Effector CD4-positive, alpha-beta T cell (primary cell): ENCODE measurements at places on chromosomes 3 and 15.

GRCh38 chr15:62824111-62825015 is 218.2 kb upstream of the TPM1 start:
- DNase-seq = no peak

DNA sequence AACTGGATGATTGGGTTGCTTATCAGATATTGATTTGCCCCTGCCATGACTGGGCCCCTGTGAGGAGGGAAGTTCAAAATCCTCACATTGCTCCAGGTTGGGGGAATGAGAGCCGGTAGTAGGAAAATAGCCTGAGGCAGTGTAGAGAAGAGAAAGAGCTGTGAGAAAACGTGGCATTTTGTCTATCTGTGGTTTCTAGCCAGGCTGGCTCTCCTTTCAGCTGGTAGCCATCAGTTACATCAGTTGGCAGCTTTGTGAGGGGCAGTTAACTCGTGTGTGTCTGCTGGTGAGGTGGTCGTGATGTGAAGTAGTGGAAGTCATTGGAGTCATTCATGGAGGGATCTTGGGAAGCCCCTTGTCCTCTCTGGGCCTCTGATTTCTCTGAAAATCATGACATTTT is 5.2 kb downstream of the ESYT3 start:
- DNase-seq = no peak

GRCh38 chr3:71206305-71207165 is 377.0 kb downstream of the FOXP1 start:
- no peak for DNase-seq

DNA sequence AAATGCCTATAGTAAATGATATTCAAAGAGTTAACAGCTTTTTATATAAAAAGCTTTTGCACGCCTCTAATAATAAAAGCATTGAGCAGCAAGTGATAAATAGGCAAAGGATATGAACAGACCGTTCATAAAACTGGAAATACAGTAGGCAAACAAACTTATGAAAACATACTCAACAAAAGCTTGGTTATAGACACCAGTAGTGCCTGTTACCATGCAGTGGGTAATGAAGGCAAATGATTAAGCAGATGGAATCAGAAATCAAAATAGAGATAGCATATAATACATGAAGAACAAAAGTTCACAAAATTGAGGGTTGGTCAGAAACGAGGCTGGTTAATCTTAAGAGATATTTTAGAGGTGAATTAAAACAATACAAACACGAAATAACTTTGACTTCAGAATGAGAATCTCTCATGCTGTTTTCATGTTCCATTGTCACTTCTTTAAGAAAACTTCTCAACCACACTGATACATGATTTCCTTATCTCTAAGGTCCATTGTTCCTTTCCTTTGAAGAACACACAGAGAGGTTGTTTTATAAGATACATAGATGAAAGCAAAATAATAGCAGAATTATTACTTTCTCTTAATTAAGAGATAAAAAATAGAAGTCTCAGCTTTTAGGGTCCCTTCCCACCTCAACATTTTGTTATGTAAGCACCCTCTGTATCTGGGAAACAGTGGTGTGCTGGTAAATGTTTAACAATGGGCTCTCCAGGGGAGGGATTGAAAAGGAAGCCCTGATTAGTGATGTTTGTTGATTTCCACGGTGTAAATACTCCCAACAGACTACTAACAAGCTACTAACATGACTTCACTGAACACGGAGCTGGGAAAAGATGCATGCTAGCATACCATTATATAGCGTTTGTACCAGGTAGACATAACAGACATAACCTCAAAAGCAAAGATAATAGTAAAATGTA is 12.6 kb downstream of the RASGRP1 start:
- no peak for DNase-seq
